ENCODE measurements at places on chromosomes 12 and 14.

DNA sequence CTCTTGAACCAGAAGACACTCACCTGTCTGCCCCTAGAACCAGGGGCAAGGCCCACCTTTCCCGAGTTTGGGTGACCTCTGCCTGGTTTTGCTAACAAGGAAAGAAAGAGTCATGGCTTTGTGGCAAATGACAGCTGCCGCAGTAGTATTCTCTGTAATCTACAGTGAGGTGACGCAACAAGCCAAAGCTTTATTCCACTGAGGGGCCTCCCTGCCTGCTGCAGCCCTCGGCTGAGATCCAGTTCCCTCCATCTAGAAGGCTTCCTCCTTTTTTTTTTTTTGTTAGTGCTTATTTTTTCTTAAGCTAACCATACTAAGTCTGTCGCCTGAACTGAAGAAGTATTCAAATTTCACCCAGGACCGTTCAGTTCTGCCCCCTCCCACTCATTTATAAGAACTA lies 142.3 kb upstream of the TMCC3 start:
- DNase-seq: no peak

GRCh38 chr14:89017417-89017816 lies 193.0 kb downstream of the TTC8 start:
- no peak for DNase-seq

- DNase-seq: no peak
These were observed 340.2 kb downstream of the AEBP2 start for GRCh38 chr12:19779395-19780056.

DNA sequence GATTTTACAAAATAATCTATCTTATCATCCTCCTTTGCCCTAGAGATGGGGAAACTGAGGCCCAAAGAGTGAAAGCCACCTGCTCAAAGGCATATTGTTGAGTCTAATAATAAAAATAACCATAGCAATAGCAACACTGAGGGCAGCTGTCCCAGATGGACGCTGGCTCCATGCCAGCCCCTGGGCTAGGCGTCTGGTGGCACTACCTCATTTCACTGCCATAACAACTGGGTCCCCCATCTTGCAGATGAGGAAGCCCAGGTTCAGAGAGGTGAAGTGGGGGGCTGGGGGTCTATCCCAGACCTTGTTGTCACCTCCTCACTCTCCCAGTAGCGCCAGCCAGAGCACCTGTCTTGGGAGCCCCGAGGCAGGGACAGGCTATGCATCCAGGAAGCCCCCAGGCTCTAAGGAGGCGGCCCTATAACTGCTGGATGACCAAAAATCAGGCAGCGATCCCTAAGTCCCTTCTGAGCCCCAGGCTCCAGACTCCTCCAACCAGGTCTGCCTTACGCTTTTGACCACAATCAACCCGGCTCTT lies 12.8 kb downstream of the BDKRB2 start:
- DNase-seq: no peak

GRCh38 chr14:105336477-105337287 lies 22.1 kb downstream of the PACS2 start:
- no peak for DNase-seq

GRCh38 chr14:94388384-94389103 lies at the start of gene SERPINA1:
SERPINA1 (minus strand) TSS chr14:94388602; CDS start chr14:94383237, 5,365 bp downstream.
- DNase-seq: no peak

DNA sequence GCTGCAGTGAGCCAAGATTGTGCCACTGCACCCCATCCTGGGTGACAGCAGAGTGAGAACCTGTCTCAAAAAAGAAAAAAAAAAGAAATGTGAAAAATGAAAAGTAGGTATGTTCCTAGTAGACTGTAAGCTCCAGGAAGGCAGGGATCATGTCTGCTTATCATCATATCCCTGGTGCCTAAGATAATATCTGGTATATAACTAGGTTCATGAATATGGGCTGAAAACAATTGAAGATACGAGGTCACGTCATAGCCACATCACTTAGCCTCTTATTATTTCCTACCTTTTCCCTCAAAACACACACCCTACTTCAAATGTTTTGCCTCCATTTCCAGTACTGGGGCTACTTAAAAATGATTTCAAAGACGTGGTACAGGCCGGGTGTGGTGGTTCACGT lies 3.0 kb downstream of the POU6F1 start:
- no peak for DNase-seq

DNA sequence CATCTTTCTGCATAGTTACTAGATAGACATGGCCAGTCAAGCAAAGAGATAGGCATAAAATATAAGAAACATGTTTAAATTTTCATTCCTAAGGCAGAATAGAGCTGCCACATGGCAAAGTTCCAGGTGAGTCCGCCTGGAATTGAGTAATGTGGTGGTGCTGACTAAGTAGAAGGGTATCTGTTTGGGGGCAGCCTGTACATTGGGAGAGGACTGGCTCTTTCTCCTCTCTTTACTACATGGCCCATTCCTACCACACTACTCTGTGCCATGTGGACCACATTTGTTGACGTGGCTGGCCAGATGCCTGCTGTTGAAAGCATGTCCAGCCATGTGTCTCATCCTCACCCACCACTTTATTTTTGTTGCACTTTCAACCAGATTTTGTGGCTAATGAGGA lies 354.0 kb downstream of the ETNK1 start:
- no peak for DNase-seq

DNA sequence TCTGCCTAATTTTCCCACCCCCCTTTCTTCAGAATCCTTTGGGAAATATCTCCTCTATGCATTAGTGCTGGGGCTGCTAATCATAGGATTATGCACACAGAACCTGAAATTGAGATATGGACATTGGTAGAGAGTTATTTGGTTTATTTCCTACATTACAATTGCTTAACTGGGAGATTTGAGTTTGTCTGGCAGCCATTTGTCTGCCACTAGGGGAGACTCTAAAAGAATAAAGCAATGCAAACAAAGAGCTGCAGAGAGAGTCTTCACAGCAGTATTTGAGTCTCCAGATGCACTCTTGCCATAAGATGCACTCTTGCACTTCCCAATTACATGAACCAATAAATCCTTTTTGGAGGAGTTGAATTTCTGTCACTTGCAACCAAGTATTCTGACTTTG lies 12.0 kb upstream of the PCNX4 start:
- no peak for DNase-seq

GRCh38 chr12:113980537-113981337 lies 14.6 kb upstream of the RBM19 start:
- DNase-seq: no peak

DNA sequence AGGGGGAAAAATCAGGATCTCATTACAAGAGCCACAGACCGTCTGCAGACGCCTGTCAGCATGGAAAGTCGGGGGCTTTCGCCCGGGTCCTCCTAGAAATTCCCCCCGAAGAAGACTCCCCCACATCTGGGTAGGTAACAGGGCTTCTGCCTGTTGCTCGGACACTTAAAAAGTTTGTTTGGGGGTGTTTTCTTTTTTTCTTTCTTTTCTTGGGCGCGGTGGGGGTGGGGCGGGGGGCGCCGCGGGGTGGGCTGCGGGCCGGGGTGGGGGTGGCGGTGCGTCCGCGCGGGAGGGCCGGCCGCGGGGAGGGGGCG lies 358 bp downstream of the ELK3 start:
- no peak for DNase-seq

DNA sequence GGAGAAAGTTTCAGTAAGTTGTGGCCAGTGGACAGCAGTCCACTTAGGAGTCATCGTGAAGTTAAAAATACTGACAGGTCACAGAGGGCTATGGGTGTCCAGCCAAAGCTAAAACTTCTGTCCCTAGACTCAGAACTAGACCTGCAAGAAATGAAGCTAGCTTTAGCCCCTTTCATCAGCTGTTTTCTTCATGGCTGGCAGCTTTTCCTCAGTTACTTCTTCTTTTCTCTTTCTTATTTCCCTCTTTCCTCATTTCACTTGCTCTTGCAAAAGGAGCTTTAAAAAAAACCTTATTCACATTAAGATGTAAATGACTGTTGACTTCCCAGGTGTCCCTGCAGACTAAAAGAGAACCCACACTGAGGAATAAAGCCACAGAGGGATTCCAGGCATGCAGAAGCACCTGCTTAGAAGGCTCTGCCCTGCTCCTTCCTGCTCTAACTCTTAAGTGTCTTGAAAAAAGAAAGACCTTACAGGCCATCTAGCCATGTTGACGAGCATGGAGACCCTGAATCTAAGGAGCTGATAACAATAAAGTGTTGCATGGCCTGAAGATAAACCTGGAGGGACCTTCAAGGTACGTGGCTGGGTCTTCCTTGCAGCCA lies 69.7 kb upstream of the CCND2 start:
- DNase-seq: no peak

DNA sequence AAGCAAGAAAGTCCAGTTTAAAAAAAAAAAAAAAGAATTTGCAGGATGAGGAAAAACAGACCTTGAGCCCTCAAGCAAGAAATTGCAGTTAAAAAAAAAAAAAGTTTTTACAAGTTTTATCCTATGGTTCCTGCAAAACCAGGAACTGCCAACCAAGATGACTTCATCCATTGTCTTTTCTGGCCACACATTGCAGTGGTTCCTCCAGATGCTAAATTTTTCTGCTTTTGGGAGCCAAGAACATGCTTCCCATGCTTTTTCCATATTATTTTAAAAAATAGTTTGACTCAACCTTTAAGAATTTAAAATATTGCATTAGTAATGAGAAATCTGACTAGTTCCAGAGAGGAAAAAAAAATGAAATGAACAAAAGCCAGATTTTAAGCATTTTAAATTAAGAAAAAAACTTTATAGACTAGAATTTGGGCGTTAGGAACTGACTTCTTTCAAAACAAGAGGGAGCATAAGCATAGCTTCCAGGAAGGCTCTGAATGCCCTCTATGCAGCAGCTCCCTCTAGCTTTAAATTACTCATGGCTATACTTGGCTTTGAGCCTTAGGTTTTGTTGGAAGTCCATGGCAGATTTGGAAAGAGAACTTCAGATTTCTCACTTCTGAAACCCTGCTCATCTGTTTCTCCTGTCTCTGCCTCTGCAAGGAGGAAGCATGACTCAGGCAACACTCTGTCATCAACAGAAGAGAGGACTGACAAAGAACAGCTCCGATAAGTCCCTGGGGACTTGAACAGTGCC lies 124.5 kb downstream of the GPR65 start:
- DNase-seq: peak; percentile 0

GRCh38 chr12:58105225-58106119 lies 164.1 kb downstream of the ATP23 start:
- DNase-seq: no peak

DNA sequence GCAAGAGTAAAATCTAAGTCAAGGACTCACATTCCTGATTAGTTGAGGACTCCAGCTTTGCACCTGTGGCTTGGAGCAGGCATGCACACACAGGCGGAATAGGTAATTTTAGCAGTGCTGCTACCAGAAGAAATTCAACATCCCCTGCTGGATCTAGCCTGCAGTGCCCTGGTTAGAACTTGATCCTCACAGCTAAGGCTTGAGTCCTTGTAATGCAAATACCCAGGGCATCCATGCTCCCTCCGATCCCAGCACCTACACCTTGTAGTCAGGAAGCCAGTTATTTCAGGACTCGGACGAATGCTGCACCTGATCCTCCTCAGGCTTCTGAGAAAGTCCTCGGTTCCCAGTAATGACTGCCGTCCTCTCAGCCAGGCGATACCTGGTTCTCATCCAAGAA lies 309.0 kb upstream of the AMIGO2 start:
- no peak for DNase-seq

GRCh38 chr14:32324601-32325000 lies 4.5 kb upstream of the AKAP6 start:
- no peak for DNase-seq
